CD4-positive, alpha-beta memory T cell (primary cell): ENCODE measurements at places on chromosomes 3 and 15.

DNA sequence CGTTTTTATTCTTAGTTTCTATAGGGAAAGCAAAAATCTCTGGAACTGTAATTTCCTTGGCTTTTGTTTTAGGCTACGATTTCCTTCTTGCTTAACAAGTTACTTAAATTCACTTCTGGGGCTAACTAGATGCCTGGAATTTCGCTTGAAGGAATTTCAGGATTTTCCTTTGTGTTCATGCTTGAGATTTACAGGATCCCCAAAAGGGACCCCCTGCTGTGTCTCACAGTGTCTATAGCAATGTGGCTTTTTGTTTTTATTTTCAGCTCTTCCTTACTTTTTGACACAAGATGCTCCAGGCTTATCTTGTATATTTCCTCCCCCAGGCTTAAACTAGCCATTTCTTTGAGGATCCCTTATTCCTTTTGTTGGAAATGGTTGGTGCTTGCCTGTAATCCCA, 95.5 kb upstream of the DPPA4 start:
- no peak for DNase-seq

DNA sequence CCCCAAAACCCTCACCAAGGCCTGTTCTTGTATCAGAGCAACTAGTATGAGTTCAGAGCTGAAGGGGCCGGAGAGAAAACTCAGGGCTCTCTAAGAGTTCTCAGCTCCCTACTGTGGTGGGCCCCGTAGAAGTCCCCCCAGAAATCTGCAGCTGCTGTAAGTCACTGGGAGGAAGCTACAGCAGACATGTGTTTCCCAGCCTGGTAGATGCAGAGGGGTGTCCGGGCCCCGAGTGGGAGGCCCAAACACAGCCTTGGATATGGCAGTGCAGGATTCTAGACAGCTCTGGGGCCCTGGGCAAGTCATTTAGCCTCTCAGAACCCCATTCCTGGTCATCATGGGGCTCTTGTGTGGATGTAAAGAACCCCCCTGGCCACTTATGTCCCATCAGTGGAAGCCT, 39.2 kb upstream of the CSPG4 start:
- DNase-seq = no peak

GRCh38 chr3:40179016-40179415, 130.5 kb upstream of the EIF1B start:
- DNase-seq = peak; percentile 29

- DNase-seq = no peak
These were observed 34.8 kb upstream of the RPL32 start for GRCh38 chr3:12875857-12876836.

DNA sequence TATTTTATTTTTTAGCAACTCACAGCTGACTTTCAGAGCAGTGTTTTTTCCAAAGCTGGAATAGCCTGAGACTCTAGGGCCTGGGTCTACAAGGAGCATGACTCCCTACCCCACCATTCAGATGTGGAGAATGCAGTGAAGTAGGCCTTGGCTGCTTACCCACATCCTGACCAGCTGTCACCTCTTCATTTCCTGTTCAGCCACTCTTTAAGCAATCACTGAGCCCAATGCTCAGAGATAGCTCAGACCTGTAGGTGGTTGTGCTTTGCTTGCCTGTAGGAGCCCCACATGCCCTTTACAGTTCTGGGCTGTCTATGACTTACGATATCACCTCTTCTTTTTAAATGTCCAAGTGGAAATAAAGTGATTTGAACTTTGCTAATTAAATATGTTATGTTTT, 148.1 kb downstream of the NEK11 start:
- peak; percentile 3 for DNase-seq

DNA sequence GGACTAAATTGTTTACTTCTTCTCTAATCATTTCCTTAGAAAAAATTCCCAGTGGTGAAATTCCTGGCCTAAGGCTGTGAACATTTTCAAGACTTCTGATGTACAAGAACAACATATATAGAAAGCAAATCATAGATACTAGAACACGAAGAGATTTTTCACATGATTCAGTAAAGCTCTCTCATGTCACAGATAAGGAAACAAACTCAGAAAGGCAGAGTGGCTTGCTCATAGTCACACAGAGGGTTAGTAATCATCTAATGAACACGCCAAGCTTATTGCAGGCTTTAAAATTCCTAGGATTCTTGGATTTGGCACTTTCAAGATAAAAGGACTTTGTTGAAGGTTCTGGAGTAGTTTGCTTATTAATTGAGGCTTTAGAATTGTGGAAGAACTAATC, 26.2 kb downstream of the CRTAP start:
- no peak for DNase-seq

- no peak for DNase-seq
These were observed 55.7 kb downstream of the EPHB1 start for GRCh38 chr3:134850761-134851160.

DNA sequence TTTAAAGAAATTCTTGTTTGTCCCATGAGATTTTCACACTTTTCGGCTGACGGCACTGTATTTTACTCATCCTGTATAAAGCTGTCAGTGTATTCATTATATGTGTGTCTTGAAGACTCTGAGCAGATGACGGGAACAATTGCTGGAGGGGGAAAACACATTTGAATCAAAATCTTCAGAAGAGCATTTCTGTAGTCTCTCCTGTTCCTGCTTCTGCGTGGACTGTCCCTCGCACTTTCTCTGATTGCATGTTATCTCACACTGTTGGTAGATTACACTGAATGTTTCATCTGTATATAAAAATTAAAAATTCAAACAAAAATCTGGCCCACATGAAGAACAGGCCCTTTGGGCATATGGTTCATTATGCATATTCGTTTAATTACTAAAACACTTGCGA, 184.9 kb downstream of the MCTP2 start:
- no peak for DNase-seq

DNA sequence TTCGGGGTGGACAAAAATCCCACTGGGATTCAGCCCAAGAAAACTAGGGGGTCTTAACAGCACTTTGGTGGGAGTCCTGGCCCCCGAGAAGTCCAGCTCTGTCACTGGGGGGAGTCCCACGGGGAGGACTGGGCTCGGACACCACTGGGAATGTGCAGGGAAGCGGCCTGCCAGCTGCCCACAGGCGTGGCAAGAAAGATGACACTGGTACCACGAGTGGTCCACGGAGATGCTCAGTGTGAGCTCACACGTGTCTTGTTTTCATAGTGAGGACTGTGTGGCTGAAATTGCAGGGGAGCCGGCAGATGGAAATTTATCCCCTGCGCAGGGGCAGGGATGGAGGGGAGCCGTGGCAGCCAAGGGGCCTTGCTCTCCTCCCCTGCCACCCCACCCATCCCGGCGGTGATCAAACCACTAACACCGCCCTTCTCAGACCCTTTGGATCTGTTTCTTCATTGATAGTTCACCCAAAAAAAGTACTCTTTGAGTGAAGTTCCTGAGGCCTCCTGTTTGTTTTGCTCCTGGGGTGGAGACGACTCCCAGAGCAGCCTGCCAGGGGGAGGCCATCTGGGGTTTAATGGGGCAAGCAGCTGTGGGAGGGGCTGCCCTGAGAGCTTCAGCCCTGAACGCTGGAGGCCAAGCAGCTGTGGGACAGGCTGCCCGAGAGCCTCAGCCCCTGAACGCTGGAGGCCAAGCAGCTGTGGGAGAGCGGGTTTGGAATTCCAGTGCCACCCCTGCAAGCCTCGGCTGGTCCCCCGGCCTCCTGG, 130.9 kb downstream of the LRRK1 start:
- no peak for DNase-seq

DNA sequence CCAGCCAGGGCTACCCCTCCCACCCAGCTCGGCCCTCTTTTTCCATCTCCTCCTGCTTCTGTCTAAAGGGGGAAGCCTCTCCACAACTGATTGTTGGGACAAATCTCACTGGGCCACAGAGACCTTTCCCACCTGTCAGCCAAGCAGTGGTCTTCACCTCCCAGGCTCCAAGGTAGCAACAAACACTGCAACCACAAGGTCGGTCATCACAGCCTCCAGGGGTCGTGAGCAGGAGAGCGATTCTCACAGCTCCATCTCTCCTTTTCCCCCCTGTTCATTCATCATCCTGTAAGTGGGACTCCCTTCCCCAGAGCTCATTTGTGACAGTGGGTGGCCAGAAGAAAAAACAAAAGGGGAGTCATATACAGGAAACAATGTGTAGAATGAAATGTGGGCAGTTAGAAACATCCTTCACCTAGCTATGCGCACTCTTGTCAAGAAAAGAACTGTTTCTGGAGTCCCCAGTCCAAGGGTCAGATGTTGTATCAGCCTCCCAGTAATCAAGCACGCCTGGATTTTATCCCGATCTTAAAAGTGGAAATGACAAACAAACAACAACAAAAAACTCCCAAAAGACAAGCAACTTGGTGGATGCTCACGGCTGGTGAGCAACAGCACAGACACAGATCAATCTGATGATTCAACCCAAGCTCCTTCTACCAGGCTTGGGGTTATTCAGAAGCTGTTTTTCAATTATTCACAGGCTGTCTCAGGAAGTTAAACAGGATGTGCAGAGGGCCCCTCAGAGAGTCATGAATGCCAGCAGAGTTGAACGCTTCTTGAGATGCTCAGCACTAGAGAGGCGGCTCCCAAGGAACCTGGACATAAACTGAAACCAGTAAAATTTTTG, 22.4 kb downstream of the LYZL4 start:
- no peak for DNase-seq

GRCh38 chr15:70308011-70308734, 210.5 kb upstream of the TLE3 start:
- DNase-seq = no peak

GRCh38 chr3:147358144-147358992, 48.0 kb downstream of the ZIC4 start:
- no peak for DNase-seq

GRCh38 chr3:16765661-16766060, 119.1 kb upstream of the PLCL2 start:
- DNase-seq = no peak

GRCh38 chr3:71987828-71988227, 202.9 kb upstream of the PROK2 start:
- DNase-seq = no peak

DNA sequence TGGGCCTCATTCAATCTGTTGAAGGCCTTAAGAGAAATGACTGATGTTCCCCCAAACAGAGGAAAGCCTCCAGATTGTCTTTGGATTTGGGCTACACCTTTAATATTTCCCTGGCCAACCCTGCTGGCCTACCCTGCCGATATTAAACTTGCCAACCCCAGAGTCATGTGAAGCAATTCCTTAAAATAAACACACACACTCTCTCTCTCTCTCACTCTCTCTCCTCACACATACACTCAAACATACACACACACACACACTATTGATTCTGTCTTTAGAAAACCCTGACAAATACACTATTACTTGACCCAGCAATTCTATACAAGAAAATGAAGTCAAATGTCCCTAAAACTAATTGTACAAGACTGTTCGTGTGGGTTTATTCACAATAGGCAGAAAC, 109.9 kb upstream of the ST8SIA2 start:
- DNase-seq = no peak

DNA sequence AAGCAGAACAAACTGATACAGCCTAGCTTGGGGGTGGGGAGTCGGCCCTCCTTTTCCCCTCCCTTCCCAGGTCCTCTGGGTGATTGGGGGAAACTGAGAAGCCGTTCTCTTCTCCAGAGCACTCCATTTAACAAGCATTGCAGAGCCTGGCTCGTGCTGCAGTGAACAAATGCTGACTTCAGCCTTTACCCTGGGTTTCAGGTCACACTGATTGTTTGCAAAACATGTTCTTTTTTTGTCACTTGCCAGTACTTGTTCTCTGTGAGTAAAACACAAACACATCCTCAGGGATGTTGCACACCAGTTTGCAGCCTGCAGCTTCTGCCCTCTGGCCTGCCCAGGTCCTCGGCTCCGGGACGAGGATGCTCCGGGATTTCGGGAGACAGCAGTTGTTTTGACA, 132.8 kb downstream of the PGPEP1L start:
- no peak for DNase-seq

DNA sequence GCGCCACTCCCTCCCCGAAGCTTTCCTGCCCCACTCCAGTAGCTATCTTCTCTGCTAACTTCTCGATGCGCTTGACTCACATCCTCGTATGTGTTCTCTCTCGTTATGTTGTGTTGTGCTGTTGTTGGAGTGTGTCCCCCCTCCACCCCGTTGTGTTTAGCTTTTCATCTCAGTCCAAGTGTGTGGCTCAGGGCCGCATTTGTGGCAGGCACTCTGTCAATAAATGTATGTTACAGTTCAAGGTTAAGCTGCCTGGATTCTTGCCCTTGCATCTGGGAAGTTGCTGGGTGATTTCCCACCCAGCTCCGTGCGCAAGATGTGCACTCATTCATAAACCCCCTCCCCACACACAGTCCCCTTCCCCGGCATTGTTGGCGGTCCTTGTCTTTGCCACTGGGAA, 71.9 kb downstream of the PGPEP1L start:
- DNase-seq = no peak

- DNase-seq = no peak
These were observed 13.9 kb upstream of the SLITRK3 start for GRCh38 chr3:165210132-165210531.

GRCh38 chr15:36177590-36178302, 401.7 kb upstream of the CDIN1 start:
- no peak for DNase-seq

GRCh38 chr3:175731543-175731942, 872.4 kb downstream of the NAALADL2 start:
- DNase-seq = no peak

- no peak for DNase-seq
These were observed 11.7 kb downstream of the ATP2C1 start for GRCh38 chr3:130905551-130905950.
